NCI-H446 treated with DMSO at 0.1 percent for 48 hours (cell line): ENCODE measurements at places on chromosomes 3 and 15.

DNA sequence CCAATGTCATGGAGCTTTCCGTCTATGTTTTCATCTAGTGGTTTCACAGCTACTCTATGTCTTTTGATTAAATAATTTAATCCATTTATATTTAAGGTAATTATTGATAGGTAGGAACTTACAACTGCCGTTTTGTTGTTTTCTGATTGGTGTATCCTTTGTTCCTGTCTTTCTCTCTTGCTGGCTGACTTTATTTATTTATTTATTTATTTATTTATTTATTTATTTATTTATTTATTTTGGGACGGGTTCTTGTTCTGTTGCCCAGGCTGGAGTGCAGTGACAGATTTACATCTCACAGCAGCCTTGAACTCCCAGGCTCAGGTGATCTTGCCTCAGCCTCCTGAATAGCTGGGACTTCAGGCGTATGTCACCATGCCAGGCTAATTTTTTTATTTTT lies 299.2 kb upstream of the COL8A1 start:
- DNase-seq, result no peak

- DNase-seq, result no peak
These were observed 113.9 kb downstream of the OXNAD1 start for GRCh38 chr3:16378920-16379319.

- no peak for DNase-seq
These were observed 345.2 kb downstream of the FOXP1 start for GRCh38 chr3:71238355-71238757.

DNA sequence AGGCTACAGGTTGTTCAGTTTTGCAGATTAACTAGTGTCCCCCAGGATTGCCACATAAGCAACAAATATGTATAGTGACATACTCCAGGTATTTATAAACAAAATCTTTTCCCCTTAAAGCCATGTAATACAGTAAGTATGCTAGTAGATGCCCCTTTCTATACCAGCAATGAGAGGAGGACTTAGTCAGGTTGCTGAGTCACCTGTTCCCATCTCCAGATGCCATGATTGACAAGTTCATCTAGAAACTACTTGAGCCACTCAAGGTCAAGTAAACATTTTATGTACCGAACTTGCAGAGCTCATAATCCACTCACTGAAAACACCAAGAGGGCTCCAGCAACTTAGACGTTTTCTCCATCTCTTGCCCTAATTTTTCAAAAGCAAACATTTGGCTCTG lies 18.2 kb downstream of the SLC9A9 start:
- DNase-seq, result no peak

DNA sequence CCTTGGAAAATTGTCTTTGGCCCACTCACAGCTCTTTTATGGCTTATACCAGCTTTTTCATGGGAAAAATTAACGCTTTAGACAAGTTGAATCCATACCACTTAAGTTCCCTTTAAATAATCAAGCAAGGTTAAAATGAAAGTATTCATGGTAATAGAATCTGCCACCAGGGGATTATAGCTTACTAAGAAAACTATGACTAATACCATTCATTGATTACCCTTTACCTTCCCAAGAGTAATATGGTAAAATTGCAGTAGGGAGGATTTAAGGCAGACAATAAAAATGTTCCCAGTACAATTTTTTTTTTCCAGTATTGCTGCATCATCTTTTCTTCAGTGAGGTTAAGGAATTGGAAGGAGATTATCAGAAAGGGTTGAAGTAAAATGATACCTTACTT lies 641.1 kb upstream of the NAALADL2 start:
- DNase-seq, result no peak

GRCh38 chr3:111047042-111047441 lies 24.6 kb upstream of the NECTIN3 start:
- DNase-seq, result no peak

DNA sequence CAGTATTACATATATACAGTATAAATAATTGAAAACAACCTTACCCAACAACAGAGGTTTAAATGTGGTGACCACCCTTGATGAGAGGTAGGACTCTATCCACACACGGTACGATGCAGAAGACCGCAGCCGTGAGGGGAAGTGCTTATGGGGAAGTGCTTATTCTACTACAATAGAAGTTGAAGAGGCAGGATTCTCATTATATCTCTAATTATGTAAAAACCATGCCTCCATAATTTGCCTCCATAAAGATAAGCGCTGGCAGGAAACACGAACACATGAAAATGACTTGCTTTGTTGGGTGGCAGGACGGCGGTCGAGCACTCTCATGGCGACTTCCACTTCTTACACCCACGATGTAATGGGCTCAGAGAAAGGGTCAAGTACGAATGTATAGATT lies 7.2 kb upstream of the MUC13 start:
- no peak for DNase-seq

DNA sequence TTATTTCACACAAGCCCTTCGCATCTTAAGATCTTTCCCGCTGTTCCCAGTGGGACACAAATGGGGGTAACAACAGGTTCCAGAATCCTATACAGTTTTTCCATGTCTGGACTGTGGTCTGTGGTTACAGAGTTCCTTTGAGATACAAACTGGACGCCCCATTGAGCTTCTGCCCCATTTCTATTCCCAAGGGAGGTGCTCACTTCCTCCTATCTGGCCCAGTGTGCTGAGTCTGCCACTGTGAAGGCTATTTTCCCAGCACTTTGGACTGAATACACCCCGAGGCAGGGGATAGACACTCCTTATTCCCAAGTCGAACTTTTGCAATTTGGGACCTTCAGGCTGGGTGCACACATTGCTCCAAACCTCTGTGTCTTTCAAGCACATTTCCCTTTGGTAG lies 44.0 kb downstream of the MESD start:
- DNase-seq, result no peak

DNA sequence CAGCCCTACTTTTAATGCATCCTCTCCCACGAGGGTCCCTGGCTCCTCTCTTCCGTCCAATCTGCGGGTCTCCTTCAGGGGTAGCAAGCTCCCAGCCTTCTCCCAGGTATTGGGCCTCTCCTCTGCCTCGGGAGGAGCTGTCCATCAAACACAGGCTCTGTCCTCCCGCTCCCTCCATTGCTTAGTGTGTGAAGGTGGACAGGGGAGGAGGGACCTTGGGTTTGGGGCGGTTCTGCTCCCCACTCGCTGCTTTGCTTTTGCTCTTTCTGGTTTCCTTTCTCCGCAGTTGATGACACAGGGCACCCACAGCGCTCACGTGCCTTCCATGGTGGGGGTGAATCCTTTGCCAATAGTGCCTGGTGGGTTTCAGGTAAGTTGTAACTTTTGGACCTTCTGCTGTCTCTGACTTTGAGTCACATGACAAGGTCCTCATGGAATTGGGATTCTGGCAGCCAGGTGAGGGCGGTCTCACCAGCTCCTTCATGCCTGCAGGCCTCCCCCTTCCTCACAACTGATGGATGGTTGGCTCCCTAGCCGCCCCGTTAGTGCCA lies 18.9 kb downstream of the MUC20 start:
- DNase-seq, result no peak

- no peak for DNase-seq
These were observed 40.2 kb downstream of the CLEC3B start for GRCh38 chr3:45066109-45066801.

DNA sequence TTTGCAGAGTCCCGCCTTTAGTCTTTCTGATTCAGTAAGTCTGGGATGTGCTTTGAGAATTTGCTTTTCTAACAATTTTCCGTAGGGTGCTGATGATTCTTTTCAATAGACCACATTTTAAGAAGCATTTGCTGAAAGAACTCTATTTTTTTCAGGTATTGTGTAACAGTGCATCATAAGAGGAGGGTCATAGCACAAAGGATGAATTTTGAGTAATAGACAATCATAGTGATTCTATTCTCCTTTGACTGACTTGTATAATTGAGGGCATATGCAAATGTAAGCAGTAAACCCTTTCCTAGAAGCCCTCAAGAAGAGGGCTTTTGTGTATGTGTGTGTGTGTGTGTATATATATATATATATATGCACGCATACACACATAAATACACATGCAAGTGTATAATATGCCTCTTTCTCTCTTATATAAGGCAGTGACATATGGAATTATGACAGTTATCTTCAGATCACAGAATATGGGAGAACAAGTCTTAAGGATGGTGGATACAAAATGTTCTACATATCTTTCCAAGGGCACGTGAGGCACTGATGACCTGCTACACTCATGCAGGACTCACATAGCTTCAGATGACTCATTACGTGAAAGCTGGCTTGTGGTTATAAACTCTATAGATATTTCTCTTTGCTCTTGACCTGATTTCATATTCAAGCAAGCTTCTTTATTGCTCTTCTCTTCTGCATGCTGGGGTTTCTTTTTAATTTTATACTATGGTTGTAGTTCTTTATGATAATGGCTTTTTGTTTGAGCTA lies 6.5 kb upstream of the PLSCR1 start:
- no peak for DNase-seq

- no peak for DNase-seq
These were observed 80.3 kb upstream of the FLNB start for GRCh38 chr3:57927916-57928315.

GRCh38 chr15:56772868-56773639 lies 39.7 kb upstream of the ZNF280D start:
- DNase-seq, result no peak

DNA sequence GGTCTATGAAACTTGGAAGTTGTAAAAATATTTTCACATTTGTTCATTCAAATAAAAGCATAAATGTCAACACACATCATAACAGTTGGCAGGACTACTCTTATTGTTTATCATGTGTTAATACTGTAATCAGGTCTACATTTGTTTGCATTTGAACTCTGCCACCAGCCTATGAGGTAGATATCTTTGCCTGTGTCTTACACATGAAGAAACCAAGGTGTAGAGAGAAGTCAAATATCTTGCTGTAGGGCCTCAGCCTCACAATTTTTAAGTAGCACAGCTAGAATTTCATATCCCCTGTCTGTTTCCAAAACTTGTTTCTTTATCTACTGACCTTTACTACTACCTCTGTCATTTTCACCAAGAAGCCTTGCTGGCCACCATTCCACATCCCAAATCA lies 161.9 kb downstream of the ZIC4 start:
- no peak for DNase-seq

GRCh38 chr3:58742239-58742638 lies 75.7 kb upstream of the FAM3D start:
- DNase-seq, result no peak

GRCh38 chr15:88238618-88239430 lies 17.7 kb downstream of the NTRK3 start:
- DNase-seq, result no peak
